ENCODE measurements at places on chromosomes 11 and 22.
A peak's percentile ranks its signal among the peaks of the same experiment; 100 is the strongest.

DNA sequence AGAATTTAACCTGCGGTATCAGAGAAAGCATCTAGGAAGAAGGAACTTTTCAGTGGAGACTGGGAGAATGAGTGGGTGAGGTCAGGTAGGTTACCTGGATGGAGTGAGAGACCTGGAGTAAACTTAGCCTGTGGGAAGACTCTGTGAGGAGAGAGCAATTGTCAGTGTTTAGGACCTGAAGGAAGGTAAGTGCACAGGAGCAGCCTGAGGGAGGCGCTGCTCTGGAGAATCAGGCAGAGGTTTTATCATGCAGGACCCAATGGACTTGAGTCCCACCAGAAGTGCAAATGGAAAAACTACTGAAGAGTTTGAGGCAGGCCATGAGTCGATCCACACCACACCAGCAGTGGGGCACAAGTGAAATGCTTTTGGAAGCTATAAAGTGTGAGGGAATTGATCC, 10.6 kb upstream of the IFTAP start:
- no peak for DNase-seq

DNA sequence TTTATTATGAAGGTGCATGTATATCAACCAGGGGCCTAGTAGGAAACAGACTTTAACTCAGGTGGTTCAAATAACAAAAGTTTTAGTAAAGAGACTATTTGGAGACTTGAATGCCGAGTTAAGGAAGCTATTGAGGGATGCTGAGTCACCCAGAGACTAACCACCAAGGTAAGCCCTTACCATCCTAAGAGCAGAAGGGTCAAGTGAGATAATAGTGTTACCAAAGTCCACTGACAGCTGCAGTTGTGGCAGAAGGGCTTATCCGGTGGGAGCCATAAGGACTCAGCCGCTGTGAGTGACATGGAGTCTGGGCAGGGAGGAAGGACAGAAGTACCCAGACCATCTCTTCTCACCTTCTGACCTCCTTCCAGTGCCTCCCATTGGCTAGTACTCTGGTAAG, 134.0 kb downstream of the INSC start:
- no peak for DNase-seq

DNA sequence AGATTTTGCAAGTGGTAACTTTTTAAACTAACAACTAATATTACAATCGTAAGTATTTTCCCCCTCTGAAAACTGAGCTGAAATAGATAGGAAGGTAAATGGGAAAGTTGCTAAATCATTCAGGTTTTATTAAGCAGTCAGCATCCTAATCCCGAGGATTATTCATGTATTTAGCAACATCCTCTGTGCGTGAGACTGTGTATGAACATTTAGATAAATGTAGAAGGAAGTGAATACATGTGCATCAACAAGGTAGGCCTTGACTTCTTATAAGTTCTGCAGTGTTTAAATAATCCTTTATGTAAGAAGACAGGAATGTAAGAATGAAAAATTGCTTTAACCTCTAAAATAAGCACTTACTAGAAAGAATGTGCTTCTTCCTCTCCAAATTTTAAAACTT, 745.9 kb upstream of the TENM4 start:
- no peak for DNase-seq

DNA sequence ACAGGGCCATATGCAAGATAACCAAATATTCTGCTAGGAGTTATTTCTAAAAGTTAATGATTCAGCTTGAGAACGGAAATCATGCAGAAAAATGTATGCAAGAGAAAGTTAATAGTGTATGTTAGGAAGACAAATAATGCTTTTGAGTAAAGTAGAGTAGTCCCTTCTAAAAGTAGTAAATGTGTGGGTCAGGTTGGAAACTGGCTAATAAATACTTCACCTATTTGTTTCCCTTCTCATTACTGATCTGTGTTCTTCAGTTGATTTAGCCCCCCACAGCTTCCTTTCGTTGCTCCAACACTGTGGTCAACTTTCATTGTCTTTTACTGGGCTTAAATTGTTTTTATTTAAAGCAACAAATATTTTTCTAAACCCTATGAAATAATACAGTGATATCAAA, 444.2 kb downstream of the CNTN5 start:
- DNase-seq: no peak

DNA sequence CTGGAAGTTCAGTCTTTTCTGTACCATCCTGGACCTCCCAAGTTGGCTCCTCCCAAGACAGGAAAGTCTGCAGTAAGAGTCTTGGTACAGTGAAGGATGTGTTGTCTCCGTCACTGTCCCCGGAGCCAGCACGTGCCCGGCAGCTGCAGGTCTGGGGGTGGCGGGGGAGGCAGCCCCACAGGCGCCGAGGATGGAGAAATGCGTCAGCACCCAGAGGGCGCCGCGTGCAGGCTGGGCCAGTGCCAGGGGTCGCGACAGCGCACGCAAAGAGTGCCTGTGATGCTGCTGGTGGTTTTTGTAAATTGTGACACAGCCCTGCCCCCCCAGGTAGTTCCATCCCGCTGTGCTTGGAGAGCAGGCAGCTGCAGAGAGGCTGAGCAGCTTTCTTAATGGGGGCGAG, 1200.5 kb downstream of the BRD1 start:
- peak; percentile 59 for DNase-seq

DNA sequence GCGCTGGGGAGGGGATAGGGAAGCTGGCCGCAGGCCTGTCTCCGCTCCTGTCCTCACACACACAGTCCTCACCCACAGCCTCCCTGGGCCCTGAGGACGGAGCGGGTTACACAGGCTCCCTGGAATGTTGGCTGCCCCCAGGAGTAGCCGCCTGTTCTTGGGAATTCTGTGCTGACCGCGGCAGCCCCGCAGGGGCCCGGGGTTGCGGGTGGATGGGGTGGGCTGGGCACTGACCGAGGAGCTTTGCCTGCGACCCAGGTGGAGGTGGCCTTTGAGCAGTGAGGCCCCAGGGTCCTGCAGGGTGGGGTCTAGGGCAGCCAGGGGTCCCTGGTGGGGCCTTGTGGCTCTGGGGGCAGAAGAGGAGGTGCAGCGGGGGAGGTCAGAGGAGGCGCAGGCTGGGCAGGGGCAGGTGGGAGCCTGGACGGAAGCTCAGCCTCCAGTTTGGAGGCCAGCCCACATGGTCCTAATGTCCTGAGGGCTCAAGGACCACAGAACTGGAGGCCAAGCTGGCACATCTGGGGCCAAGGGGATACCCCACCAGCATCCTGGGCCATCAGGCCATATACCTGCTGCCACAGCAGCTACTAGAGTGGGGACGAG, 6.6 kb upstream of the MRGPRG start:
- no peak for DNase-seq

- no peak for DNase-seq
Observed at GRCh38 chr11:59144579-59145345, 2.1 kb downstream of the FAM111A start.

DNA sequence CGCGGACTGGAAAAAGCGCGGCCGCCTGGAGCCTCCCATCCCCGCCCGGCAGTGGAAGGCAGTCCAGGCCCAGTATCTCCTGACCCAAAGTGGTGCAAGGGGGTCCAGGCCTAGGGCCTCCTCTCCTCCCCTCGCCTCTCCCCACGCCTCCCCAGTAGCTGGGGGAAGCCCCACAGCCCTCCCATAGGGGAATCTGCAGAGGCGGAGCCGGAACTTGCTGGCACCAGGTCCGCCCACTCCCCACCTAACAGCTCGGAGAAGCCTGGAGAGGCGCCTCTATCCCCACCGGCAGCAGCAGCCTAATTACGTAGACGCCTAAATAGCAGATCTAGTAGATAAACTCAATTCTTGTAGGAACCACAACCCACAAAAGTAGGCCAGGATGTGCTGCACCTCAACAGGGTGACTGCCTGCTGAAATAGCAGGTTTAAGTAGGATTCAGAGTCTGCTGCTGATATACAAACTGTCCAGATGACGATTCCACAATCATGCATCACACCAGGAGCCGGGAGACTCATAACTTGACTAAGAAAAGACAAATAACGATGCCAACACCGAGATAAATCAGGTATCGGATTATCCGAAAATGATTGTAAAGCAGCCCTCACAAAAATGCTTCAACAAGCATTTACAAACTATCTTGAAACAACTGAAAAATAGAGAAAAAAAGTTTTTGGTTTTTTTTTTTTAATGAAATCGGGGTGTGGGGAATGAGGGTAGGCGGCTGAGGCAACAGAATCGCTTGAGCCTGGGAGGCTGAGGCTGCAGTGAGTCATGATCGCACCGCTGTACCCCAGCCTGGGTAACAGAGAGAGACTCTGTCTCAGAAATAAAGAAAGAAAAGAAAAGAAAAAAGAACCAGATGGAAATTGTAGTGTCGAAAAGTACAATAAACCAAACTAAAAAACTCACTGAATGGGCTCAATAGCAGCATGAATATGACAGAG, 11.4 kb upstream of the BRD1 start:
- no peak for DNase-seq

GRCh38 chr22:24043958-24044357, 32.9 kb downstream of the CABIN1 start:
- no peak for DNase-seq

GRCh38 chr11:496834-497564, 10.0 kb downstream of the RNH1 start:
- no peak for DNase-seq

DNA sequence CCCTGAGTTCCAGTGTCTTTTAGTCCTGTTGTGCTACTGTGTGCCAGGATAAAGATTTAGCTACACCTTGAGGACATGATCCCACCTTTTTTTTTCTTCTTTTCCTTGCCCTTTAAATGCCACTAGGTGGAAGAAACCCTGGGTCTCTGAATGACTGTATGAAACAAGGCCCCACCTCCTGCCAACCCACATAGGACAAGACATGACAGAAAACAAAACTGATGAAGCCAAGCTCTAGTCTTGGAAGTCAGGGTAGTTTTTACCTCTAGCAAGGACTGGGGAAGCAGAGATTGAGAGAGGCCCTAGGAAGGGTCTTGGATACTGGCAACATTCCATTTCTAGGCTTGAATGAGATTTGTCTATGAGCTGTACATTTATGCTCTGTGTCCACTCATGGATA, 410.7 kb downstream of the MIAT start:
- no peak for DNase-seq

DNA sequence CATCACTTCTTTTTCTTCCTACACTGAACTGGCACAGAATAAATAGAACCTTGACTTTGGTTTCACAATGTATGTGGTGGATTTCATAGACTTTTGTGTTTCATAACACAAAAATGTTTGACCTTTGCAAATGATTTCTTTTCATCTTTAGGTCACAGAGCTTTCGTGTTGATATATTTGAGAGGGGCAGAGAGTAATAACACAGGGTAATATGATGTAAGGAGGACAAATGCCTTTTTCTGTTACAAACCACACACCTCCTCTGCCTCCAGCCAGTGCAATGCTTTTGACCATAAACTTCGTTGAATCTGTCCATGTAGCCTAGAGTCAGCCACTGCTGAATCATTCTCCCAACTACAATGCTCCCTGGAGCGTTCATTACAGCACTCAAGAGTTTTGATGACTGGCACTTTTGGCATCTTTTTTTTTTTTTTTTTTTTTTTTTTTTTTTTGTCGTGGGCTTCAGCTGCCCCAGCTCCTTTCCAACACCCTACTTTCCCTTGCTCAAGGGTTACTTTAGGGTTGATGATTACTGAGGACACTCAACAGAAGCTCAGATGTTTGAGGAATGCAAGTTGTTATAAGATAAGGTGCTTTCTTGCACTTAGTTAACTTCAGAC, 11.4 kb upstream of the CAT start:
- DNase-seq: no peak

GRCh38 chr11:58731819-58732218, at the start of gene GLYAT:
Gene GLYAT, minus strand, starts transcription at chr11:58731943. Its CDS starts 7,447 bp downstream, at chr11:58724496.
- no peak for DNase-seq

- DNase-seq: no peak
Observed at GRCh38 chr11:64492561-64492960, 98.5 kb upstream of the SLC22A12 start.

- no peak for DNase-seq
Observed at GRCh38 chr11:1536065-1536843, 35.8 kb downstream of the DUSP8 start.

DNA sequence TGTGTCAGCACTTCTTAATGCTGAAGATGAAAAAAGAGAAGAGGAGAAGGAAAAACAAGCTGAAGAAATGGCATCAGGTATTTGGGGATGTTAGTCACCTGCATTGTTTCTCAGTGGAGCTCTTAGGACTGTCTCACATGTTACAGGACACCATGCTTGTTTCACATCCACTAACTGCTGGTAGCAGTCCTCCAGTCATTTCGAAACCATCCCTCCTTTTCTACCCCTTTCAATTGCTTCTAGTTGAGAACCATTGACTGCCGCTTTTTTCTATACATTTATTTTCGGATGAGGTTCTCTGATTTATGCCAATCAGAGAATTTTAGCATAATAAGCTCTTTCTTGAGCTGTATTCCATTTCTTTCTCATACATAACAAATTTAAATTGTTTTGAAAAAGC, 21.5 kb downstream of the BIRC2 start:
- DNase-seq: no peak

DNA sequence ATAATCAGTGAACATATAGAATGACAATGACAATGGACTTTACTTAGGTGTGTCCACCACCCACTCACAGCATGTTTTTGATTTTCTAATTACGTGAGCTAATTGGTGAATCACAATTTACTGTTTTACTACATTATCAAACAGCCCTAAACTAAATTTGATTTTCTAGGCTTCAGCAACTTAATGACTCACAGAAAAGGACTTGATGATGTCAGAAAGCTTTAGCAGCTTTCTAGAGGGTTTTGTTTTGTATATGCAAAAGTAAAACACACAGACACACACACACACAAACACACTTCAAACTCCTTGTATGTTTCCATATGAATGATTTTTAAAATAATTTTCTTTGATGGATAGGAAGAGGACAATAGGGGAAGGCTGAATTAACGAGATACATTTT, 878.6 kb upstream of the CCDC90B start:
- no peak for DNase-seq

DNA sequence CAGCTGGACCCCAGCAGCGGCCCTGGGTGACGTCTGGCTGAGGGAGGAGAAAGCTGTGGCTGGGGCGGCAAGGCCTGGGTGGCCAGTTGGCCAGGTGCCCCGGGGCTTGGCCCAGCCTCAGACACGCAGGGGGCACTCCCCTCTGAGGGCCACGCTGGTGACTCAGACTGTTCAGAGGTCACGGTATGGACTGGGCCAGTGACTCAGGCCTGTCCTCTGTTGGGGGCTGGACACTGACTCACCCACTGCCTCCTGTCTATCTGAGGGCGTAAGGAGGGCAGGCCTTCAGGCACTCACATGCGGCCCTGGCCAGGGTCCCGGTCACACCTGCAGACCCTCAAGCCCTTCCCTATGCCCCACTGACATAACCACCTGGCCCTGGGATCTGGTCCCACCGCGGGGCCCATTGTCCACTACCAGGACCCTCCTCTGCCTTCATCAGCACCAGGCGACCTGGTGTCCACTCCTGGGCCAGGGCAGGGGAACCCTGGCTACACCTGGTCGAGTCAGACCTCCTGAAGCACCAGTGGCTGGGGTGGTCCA, 3.7 kb upstream of the MUC5AC start:
- no peak for DNase-seq
